ENCODE measurements at places on chromosomes 7 and 10.

DNA sequence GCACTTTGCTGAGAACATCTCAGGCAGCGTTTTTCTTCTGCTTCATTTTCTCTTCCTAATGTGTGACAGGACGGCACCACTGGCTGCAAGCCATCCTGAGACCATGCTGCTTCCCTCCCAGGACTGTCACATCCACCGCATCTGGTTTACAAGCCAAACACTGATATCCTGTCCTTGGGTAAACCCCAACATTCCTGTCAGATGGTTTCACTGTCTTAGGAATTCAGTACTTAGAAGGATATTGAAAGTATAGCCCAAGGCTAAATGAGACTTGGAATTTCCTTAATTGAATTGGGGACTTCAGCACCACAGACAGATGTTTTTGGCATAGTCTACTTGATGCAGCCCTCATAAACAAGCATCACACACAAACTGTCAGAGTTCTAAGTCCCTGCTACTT lies 74.2 kb upstream of the PLXNA4 start:
- peak; percentile 33 for DNase-seq

GRCh38 chr10:11176746-11177145 lies 159.1 kb downstream of the CELF2 start:
- DNase-seq, result no peak

- peak; percentile 82 for DNase-seq
Observed at GRCh38 chr10:19788075-19788686, 28.1 kb upstream of the PLXDC2 start.

GRCh38 chr7:66741-67140 lies 125.6 kb upstream of the FAM20C start:
- no peak for DNase-seq

DNA sequence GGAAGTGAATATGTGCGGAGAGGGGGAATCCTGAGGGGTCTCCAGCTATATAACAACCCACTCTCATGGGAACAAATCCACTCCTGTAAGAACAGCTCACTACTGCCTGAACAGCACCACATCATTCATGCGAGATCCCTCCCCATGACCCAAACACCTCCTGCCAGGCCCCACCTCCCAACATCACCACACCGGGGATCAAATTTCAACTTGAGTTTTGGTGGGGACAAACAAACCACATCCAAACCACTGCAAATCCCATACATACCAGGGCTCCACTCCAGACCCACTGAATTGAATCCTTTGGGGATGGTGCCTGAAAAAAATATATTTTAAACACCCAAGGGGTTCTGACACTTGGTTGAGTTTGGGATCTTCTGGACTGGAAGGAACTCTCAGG lies 181.5 kb upstream of the PLXNA4 start:
- DNase-seq, result no peak

- peak; percentile 91 for DNase-seq
Observed at GRCh38 chr7:80942261-80943041, 23.6 kb upstream of the SEMA3C start.

DNA sequence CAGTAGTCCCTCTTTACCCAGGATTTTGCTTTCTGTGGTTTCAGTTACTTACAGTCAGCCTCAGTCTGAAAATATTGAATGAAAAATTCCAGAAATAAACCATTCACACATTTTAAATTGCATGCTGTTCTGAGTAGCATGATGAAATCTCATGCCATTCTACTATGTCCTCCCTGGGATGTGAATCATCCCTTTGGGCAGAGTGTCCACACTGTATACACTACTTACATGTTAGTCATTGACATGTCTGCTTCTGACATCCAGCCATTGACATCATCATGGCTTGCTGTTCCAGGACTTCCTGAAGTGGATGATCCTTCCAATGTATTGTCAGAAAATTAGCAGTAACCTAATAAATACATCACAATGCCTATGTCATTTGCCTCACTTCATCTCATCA lies 34.6 kb upstream of the MALRD1 start:
- DNase-seq, result peak; percentile 14
